NCI-H460 (cell line): ENCODE measurements at places on chromosomes 5 and 9.

GRCh38 chr5:127011961-127012644, 18.3 kb downstream of the MARCHF3 start:
- DNase-seq = no peak

DNA sequence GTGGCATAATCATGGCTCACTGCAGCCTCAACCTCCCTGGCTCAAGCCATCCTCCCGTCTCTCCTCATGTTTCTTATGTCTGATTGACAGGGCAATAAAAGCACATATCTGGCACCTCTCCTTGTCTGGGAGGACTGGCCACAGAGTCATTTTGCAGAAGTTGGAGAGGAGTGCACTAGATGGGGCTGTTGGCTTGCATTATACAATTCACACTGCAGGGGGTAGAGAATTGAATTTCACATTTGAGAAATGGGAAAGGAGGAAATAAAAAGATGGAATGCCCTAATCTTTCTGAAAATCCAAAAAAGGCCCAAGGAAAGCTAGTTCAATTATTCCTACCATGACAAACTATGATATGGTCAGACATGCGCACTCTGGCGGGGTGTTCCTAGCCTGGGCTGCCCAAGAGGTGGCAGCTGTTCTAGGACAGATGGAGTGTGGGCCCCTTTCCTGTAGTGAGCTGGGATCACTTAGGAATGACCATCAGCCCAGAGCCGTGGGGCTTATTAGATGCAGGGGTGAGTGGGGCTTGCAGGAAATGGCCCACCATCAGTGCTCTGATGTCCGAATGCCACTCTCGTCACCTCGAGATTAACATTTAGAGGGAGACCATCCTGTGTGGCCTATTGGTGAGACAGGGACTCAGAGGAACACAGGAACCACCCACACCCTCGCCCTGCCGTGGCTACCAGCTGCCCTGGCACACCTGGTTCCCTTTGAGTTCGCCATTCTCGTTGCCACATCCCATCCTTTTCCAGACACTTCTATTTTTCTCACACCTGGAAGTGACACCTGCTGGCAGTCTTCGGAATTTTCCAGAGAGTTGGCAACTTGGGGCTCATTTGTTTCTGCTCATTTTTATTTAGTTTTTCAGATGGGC, 21.8 kb upstream of the ANKRD18A start:
- DNase-seq = peak; percentile 45

- DNase-seq = no peak
Measured at GRCh38 chr5:135103575-135103853, 69.5 kb upstream of the PITX1 start.

GRCh38 chr9:133889584-133890301, 102.4 kb downstream of the VAV2 start:
- no peak for DNase-seq

GRCh38 chr9:121298689-121299466, 30.9 kb downstream of the GSN start:
- no peak for DNase-seq

- no peak for DNase-seq
Measured at GRCh38 chr5:141617682-141618029, 1.1 kb downstream of the DIAPH1 start.

DNA sequence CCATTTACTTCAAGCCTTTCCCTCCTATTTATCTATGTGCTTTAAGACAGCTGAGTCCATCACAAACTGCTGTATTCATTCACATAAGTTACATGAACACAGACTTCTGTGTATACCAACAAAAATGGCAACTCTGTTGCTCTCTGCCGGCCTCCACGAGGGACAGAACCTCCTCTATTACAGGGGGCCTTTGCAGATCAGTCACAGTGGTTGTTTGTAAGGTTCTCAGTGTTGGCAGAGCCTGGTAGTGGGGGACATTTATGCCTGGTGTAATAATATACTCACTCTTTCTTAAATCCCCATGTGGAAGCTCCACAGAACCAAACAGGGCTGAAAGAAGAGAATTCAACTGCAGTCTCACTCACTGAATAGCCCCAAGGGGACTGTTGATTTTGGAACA, 76.5 kb downstream of the SLC1A1 start:
- no peak for DNase-seq

DNA sequence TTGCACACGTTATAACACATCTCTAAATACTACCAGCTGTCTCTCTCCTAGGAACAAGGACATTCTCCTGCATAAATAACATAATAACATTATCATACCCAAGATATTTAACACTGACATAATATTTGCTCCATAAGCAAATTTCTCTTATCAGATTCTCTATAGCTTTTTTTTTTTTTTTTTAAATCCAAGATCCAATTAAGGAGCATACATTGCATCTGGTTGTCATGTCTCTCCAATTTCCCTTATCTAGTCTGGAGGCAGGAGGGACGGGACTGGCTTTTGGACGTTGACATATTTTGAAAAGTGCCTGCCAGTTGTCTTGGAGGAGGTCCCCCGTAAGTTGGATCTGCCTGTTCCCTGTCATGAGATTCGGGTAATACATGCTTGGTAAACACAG, 76.6 kb downstream of the RAPGEF1 start:
- no peak for DNase-seq

- no peak for DNase-seq
Measured at GRCh38 chr9:97600531-97601227, 32.5 kb downstream of the TSTD2 start.

DNA sequence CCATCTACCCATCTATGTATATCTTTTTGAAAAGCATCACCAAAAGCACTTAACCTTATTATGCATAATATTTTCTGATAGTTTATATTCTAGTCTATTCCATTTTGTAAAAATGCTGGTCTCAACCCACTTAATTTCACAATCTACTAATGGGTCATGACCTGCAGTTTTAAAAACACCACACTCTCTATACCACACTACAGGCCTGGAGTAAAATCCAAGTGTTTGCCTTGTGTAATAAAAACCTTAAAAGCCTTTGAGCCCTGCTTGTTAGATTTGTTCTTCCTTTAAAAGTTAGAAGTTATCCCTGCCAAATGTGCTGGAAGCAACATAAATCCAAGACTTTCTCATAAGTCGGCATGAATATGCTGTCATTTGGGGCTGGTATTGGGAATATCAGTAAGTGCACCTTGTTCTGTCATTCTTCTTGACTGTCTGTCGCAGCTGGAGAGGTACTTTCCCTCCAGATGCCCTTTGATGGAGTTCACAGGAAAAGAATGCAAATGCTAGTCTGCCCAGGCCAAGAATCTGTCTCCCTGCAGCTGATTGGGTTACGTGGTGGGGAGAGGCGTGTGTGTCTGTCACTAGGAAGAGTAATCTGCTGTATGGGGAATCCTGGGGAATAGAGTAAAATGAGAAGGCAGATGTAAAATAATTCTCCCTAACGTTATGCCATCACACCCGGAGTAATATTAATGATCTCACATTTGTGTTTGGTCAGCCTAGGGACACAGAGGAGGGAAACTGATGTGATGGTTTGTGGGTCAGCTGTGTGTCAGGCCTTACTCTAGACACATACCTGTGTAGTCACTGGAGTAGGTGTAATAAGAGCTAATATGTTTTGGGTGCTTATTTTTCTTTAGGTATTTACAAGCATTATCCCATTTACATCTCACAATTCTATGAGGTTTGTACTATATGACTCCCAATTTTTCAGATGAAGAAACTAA, 79.4 kb downstream of the ZNF366 start:
- DNase-seq = no peak

DNA sequence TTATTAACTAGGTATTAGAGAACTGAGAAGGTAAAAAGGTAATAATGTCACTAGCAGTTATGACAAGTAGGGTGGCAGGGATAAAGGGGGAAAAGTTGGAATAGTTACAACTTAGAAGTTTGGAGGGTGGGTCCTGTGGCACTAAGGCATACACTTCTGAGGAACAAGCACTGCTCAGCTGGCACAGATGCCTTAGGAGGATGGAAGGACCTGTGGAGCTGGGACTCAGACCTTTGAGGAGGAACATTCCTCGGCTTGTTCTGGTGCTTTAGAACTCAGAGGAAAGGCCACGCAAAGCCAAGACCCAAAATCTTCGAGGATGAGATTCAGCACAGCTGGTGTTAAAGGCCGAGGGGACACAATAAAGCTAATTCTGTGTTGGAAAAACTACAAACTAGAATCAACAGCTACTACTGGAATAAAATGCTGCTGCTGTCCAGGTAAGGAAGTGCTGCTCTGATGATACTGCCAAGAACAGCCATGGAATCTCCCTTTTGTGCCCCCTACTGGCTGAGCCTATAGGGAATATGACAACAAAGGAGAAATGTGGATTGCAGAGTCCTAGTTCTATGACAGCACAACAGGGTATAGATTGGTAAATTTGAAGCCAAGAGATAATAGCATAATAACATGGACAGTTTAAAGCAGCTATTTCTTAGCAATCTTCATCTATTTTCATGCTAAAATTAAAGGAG, 126.7 kb downstream of the SLC25A46 start:
- DNase-seq = peak; percentile 19

- no peak for DNase-seq
Measured at GRCh38 chr9:98995059-98995671, 51.5 kb downstream of the COL15A1 start.

DNA sequence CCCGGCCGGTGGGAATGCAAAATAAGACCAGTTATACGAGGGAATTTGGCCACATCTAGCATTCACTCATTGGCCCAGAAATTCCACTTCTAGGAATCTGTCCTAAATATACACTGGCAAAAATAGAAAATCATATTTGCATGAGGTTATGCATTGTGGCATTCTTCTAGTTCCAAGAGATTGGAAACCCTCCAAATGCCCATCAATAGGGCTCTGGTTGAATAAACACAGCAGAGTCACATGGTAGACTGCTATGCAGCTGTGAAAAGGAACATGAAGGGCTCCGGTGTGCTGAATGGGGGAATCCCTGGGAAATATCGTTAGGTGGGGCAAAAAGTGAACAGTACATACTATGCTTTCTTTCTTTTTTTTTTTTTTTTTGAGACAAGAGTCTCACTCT, 36.8 kb downstream of the PTGES start:
- no peak for DNase-seq

- DNase-seq = no peak
Measured at GRCh38 chr9:129665814-129666520, 520 bp downstream of the PRRX2 start.

GRCh38 chr9:137214620-137215019, 7.4 kb downstream of the RNF208 start:
- DNase-seq = no peak

DNA sequence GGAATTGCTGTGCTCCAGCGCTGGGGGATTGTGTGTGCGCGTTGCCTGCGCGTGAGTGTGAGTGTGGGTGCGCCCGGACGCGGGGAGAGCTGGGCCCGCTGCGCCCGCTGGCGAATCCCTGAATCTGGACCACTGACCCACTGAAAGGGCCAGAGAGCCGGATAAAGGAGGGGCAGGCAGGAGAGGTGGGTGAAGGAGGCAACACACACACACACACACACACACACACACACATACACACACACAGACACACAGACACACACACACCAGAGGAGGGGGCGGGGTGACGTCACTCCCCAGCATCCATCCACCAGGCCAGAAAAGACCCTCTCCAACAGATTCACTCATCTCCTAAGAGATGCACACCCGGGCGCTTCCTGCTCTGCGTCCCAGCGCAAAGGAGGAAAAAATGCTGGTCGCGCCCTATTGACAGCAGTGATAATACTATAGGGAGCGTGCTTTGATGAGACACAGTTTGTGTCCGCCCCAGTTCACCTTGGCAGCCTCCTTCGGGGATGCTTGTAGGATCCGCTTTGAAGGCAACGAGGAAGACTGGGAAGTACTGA, 1059.1 kb upstream of the DMAC1 start:
- DNase-seq = no peak

- DNase-seq = no peak
Measured at GRCh38 chr5:112532654-112533360, 113.7 kb upstream of the EPB41L4A start.

DNA sequence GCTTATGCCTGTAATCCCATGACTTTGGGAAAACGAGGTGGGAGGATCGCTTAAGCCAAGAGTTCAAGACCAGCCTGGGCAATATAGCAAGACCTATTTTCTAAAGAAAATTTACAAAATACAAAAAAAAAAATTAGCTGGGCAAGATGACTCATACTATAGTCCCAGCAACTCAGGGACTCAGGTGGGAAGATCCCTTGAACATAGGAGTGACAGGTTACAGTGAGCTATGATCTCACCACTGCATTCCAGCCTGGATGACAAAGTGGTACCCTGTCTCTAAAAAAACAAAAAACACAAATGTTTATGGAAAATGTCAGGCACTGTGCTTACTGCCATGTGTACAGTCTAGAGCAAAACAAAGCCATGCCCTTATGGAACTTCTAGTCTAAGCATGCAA, 823.3 kb upstream of the DMAC1 start:
- no peak for DNase-seq

GRCh38 chr5:38582293-38582974, 26.0 kb upstream of the LIFR start:
- no peak for DNase-seq

GRCh38 chr5:23437011-23437410, 70.4 kb upstream of the PRDM9 start:
- no peak for DNase-seq

DNA sequence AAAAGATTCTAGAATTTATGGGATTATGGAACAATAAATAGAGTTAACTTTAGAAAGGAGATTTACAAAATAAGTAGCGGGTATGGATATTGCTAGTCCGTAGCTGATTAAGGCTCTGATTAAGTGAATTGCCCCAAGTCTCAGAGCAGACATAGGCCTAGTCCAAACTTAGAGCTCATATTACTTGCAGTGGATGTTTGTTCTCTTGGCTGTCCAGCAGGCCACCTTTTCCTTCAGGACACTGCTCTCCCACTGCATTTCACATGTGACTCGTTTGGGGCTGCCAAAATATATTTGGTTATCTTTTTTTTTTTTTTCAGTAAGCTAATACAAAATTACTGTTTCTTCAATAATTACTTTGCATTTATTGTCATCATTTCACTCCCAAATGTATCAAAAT, 76.6 kb downstream of the ARRDC3 start:
- no peak for DNase-seq

DNA sequence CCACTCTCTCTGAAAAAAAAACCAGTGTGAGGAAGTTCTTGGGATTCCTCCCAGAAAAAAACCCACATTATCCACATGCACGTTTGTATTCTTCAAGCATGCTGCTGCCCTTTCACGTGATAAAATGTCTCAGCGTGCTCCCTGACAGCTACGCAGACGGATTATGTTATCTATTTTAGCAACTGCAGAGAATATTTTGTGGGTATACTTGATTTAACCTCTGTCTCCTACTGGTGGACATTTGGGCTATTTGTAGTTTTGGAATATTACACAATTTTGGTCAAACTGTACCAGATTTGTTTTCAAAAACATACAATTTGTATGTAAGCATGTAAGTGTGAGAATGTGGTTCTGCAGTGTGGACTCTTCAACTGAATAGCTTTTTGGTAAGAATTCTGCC, 10.7 kb downstream of the PRRC2B start:
- DNase-seq = no peak

DNA sequence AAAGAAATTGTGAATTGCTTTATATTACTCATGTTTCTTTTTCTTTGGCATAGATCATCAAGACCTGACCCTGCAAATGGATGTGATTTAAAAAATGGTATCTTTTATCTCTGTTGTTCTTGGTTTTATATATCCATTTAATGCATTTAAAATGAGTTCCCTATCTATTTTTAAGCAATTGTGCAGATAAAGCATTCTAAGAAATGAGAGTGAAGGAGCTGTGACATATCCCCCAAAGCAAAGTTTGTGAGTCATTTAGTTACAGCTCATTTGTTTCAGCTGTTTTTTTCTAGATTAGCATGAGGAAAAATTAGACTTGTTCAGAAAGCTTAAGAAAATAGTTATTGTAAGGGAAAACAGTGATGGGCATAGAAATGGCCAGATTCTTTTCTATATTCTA, 7.6 kb upstream of the ELOVL7 start:
- no peak for DNase-seq
